ENCODE measurements at places on chromosomes 16 and 17.

- no peak for DNase-seq
These were observed 194.7 kb upstream of the KIF2B start for GRCh38 chr17:53628011-53628410.

GRCh38 chr17:66948061-66948750, 16.3 kb upstream of the CACNG4 start:
- no peak for DNase-seq

- DNase-seq, result no peak
These were observed 46.7 kb downstream of the USP32 start for GRCh38 chr17:60345233-60345632.

GRCh38 chr17:64447526-64447925, 1.4 kb upstream of the MILR1 start:
- DNase-seq, result no peak

- DNase-seq, result no peak
These were observed 51.5 kb downstream of the GSG1L start for GRCh38 chr16:28011971-28012445.

GRCh38 chr17:352421-353212, at the start of gene RPH3AL:
Gene RPH3AL, minus strand, starts transcription at chr17:352807. Its CDS starts 25,264 bp downstream, at chr17:327543.
- no peak for DNase-seq

GRCh38 chr16:7321661-7322060, 11.0 kb upstream of the RBFOX1 start:
- no peak for DNase-seq

DNA sequence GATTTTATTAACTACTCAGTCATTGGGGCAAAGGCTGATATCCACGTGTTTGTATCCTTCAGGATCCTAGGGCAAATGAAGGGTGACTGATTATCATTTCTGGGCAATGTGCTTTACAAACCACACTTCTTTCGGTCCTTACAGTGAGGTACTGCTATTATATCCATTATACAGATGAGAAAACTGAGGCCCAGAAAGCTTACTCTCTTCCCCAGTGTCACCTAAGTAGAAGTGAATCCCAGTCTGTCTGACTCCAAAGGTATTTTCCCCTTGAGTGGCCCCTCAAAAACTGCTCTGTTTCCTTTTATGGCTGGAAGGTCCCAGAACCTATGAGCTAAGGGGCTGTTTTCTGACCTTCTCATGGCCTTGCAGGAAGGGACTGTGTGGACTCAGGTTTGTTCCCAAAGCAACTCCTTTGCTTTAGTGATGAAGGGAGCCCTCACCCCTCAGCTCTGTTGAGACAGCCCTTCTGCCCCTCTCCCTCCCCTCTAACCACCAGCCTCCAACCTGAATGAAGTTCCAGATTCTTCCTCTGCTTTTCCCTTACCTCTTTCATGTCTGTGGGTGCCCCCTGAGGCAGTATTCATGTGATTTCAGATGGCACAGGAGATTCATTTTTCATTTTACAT, 27.4 kb upstream of the ADGRG1 start:
- no peak for DNase-seq

- no peak for DNase-seq
These were observed 973.0 kb downstream of the KCNJ2 start for GRCh38 chr17:71142333-71142732.

- DNase-seq, result peak; percentile 40
These were observed 775 bp downstream of the PPM1D start for GRCh38 chr17:60600490-60601446.

GRCh38 chr17:79045842-79046196, 21.9 kb downstream of the C1QTNF1 start:
- peak; percentile 28 for DNase-seq

- DNase-seq, result no peak
These were observed 104.5 kb upstream of the AXIN2 start for GRCh38 chr17:65665966-65666365.

- no peak for DNase-seq
These were observed 292.0 kb downstream of the MAP2K4 start for GRCh38 chr17:12312692-12313091.

- DNase-seq, result no peak
These were observed 19.1 kb upstream of the ALDH3A2 start for GRCh38 chr17:19629449-19629848.

- DNase-seq, result no peak
These were observed 7.1 kb upstream of the RAB40C start for GRCh38 chr16:582614-583331.

DNA sequence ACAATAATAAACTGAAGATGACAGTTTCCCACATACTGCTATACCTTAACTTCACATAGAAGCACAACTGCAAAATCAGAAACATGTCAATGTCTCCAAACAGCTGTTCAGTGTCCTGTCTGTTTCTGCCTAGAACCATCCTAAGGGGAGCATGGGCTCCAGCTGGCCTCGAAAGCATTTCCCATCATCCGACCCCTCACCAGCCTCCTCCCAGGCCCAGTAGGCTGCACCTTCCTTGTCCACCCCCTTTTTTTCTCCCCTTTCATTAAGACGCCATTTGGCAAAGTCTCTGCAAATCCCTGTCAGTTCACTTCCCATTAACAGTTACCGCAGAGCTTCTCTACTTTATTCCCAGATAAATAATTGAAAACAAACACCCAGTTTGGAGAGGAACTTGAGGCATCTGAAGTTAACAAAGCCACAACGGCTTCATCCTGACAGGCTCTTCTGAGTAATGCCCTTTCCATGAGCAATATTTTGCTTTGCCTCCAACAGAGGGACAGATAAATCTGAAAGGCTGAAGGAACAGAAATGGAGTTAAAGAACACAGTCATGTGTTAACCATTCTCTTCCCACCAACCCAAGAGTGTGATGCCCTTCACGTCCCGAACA, 65.3 kb downstream of the SLC39A11 start:
- no peak for DNase-seq

GRCh38 chr16:58377932-58378331, 14.3 kb upstream of the GINS3 start:
- no peak for DNase-seq

Measured in stimulated activated CD4-positive, alpha-beta T cell treated with anti-CD3 and anti-CD28 coated beads, Interleukin-2, amount 100 ng/mL, for 4 hours (primary cell).